IMR-90 (cell line): ENCODE measurements at places on chromosomes 6 and 20.

GRCh38 chr6:225121-225721 lies 67.1 kb upstream of the DUSP22 start:
- no peak for DNase-seq

DNA sequence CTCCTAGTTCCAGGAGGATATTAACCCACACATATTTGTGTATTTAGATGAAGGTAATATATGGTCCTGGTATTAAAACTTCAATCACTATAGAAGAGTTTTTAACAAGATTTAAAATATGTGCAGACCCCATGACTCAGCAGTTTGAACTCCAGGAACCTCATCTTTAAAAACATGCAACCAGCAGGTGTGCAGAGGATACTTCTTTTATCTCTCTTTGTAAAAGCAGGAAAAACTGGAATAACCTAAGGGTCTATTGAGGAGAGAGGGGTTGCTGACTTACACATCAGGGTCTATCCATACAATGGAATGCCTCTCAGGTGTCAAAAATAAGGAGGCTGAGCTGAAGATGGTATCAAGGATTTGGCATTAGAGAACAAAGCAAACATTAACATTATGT lies 36.9 kb upstream of the TFAP2C start:
- no peak for DNase-seq

GRCh38 chr6:125806813-125807212 lies 16.1 kb downstream of the NCOA7 start:
- DNase-seq: no peak

DNA sequence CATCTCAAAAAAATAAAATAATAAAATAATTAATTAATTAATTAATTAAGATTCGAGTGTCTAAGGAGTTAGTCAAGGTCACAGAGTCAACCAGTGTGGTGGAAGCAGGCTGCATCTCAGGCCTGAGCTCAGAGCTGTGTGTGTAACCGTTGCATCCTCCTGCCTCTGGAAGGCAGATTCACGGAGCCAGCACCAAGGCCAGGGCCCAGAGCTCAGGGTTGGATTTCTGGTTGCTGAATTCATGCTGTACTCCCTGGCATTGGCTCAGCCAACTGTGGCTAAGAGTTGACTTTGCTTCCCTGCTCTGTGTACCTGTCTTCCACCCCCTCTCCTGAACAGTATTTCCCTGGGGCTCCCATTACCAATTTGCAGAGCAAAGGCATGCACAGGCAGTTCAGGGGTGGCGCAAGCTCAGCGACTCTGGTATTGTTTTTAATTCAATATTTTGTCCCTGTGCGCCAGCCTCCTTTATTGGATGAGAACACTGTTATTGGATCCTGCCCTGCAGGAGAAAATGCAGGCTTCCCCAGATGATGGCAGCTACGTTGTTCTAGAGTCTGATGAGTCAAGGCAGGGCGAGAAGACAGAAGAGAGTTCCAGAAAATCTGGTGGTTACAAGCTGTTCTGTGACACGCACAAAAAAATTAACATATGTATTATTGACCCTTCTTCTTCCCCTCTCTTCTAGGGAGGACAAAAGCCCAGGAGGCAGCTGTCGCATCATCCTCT lies 12.3 kb upstream of the CTNNBL1 start:
- no peak for DNase-seq
